ENCODE measurements at places on chromosomes 4 and X. TPM values are rescaled to one million over a fixed set of nuclear protein-coding genes. Genes with fewer than 3 reads are reported as not detected.
A peak's percentile ranks its signal among the peaks of the same experiment; 100 is the strongest.

DNA sequence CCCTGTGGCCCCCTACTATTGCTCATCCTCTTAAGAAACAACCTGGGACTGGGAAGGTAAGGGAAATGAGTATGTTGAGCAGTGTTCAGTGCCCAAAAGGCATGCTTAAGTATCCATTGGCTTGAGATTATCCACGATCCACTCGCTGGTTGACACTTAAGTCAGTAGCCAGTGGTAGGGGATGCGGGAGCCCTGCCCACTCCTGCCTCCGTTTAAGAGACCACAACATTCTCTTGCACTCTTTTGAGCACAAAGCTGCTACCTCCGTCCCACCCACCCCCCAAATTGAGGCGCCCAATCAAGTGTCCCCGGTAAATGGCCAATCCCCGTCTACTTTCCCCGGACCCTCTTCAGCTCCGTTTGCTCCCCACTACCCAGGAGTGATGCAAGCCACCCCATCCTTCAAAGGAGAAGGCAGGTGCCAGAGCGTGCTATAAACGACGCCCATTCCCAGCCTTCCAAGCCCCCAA, 25.0 kb downstream of the UTP14A start:
- H3K4me3 ChIP-seq = peak overlapping the region; percentile 79
- peak overlapping the region; percentile 84 for H3K27ac ChIP-seq
- no peaks in the 10 kb centered on the region for H3K27me3 ChIP-seq
- no peaks in the 10 kb centered on the region for H3K36me3 ChIP-seq
- no peaks in the 10 kb centered on the region for H3K4me1 ChIP-seq

- peaks cover 42% of the 10 kb centered on the region for H3K4me1 ChIP-seq
- H3K36me3 ChIP-seq = no peaks in the 10 kb centered on the region
- H3K27me3 ChIP-seq = no peaks in the 10 kb centered on the region
- DNase-seq = no peak
- peak overlapping the region; percentile 51 for H3K27ac ChIP-seq
- H3K4me3 ChIP-seq = no peak overlapping the region
Observed at GRCh38 chr4:26931451-26931850, 70.8 kb downstream of the STIM2 start.

DNA sequence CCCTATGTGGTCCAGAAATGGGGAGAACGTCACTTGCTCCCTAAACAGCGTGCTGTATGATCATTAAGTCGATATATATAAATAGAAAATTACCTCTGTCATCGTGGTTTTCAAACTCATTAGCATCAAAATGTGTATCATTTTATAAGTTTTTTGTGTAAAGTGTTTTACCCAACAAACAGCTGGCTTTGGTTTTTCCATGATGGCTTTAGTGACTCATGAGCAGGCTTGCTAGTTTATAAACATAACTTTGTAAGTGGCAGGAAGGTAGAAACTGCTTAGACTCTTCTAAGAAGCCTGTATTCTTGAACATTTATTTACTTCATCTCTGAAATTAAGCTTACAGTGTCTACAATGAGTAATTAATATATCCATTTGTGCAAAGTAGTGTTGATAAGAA, 108.4 kb upstream of the DIPK2B start:
- H3K4me1 ChIP-seq = no peaks in the 10 kb centered on the region
- no peak for DNase-seq
- no peak overlapping the region for H3K27ac ChIP-seq

GRCh38 chr4:83561381-83561780, 25.5 kb downstream of the GPAT3 start:
- no peak overlapping the region for H3K27ac ChIP-seq
- no peaks in the 10 kb centered on the region for H3K36me3 ChIP-seq
- H3K27me3 ChIP-seq = peaks cover 5% of the 10 kb centered on the region
- no peaks in the 10 kb centered on the region for H3K4me1 ChIP-seq

- H3K27me3 ChIP-seq = no peaks in the 10 kb centered on the region
- H3K4me1 ChIP-seq = peaks cover 8% of the 10 kb centered on the region
- DNase-seq = peak; percentile 5
- H3K36me3 ChIP-seq = peaks cover 12% of the 10 kb centered on the region
- no peak overlapping the region for H3K4me3 ChIP-seq
Observed at GRCh38 chr4:40152637-40153036, 44.2 kb upstream of the RHOH start.

DNA sequence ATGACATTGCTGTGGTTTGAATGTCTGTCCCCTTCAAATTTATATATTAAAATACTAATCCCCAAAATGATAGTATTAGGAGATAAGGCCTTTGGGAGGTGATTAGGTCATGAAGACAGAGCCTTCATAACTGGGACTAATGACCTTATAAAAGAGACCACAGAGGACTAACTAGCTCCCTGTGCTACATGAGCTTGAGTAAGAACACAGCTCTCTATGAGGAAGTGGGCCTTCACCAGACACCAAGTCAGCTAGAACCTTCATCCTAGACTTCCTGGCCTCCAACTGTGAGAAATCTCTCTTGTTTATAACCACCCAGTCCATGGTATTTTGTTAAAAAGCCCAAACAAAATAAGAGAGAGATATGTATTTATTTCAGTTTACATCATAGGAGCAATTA, 242.2 kb upstream of the CTSO start:
- peaks cover 3% of the 10 kb centered on the region for H3K27me3 ChIP-seq
- H3K36me3 ChIP-seq = no peaks in the 10 kb centered on the region
- H3K4me1 ChIP-seq = no peaks in the 10 kb centered on the region
- H3K4me3 ChIP-seq = no peak overlapping the region
- H3K27ac ChIP-seq = no peak overlapping the region

DNA sequence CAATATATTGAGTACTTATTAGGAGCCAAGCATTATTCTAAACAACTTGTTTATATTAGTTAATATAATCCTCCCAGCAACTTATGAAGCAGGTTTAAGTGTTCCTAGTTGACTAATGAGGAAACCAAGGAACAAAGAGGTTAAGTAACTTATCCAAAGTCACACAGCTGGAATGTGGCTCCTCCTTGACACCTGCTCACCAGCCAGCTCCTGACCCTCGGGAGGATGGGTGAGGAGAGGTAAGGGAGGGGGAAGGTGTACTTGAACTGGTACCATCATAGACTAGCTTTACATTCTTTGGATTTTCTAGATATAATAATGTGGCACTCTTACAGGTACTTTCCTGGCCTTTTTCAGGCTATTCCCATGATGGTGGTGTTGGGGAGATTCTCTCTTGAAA, 50.7 kb downstream of the ARHGEF38 start:
- H3K4me3 ChIP-seq = no peak overlapping the region
- no peak overlapping the region for H3K27ac ChIP-seq
- no peaks in the 10 kb centered on the region for H3K27me3 ChIP-seq
- no peaks in the 10 kb centered on the region for H3K36me3 ChIP-seq
- no peak for DNase-seq
- no peaks in the 10 kb centered on the region for H3K4me1 ChIP-seq

- no peaks in the 10 kb centered on the region for H3K4me1 ChIP-seq
- no peak for DNase-seq
- H3K27me3 ChIP-seq = no peaks in the 10 kb centered on the region
- no peaks in the 10 kb centered on the region for H3K36me3 ChIP-seq
- H3K4me3 ChIP-seq = no peak overlapping the region
- H3K27ac ChIP-seq = no peak overlapping the region
Observed at GRCh38 chr4:96108146-96108545, 268.3 kb downstream of the PDHA2 start.

GRCh38 chrX:52995987-52996331, 37.6 kb upstream of the FAM156A start:
- H3K27ac ChIP-seq = peak overlapping the region; percentile 99
- peaks cover 18% of the 10 kb centered on the region for H3K4me1 ChIP-seq
- no peak for DNase-seq
- no peaks in the 10 kb centered on the region for H3K36me3 ChIP-seq

DNA sequence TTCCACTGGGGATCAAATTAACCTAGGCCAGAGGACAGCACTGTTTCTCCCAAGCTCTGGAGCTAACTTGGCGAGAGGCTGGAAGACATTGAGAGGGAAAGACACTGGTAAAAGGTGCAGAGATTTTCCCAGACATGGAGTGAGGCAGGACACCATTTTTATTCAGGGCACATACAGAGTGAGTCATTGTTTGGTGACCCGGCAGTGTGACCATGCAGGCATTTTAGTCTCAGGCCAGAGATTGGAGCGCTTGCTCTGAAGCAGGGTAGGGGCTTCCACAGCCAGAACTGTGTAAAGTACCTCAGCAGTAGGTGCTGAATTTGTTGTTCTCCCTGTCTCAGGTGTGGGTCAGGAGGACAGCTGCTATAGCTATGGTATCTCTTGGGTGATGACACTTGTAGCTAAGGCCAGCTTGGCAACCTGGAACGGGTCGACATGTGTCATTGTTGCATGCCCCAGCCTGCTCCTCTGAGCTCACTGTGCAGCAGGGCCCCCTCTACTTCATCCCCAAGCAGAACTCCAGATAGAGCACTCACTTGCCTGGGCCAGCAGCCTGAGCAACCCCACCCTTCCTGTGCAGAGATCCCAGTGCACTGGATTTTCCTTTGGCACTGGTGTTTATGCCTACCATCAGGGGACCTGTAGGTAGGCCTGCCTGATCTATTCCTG, 79.8 kb upstream of the ATP8A1 start:
- H3K36me3 ChIP-seq = peaks cover 3% of the 10 kb centered on the region
- no peak overlapping the region for H3K4me3 ChIP-seq
- no peak for DNase-seq
- H3K27ac ChIP-seq = no peak overlapping the region
- peaks cover 4% of the 10 kb centered on the region for H3K27me3 ChIP-seq

GRCh38 chr4:75654905-75655304, 18.3 kb downstream of the G3BP2 start:
- H3K4me3 ChIP-seq = no peak overlapping the region
- peaks cover 12% of the 10 kb centered on the region for H3K4me1 ChIP-seq
- H3K27me3 ChIP-seq = peaks cover 2% of the 10 kb centered on the region
- H3K36me3 ChIP-seq = peaks cover 27% of the 10 kb centered on the region
- H3K27ac ChIP-seq = peak overlapping the region; percentile 38
- no peak for DNase-seq

- H3K27me3 ChIP-seq = no peaks in the 10 kb centered on the region
- no peak for DNase-seq
- H3K4me3 ChIP-seq = no peak overlapping the region
- H3K27ac ChIP-seq = no peak overlapping the region
- no peaks in the 10 kb centered on the region for H3K4me1 ChIP-seq
- H3K36me3 ChIP-seq = no peaks in the 10 kb centered on the region
Observed at GRCh38 chr4:188596021-188596420, 456.8 kb downstream of the TRIML1 start.

- no peaks in the 10 kb centered on the region for H3K36me3 ChIP-seq
- H3K4me3 ChIP-seq = no peak overlapping the region
- H3K4me1 ChIP-seq = no peaks in the 10 kb centered on the region
Observed at GRCh38 chr4:76515975-76516843, 81.2 kb downstream of the SHROOM3 start.

- no peak for DNase-seq
- H3K27me3 ChIP-seq = no peaks in the 10 kb centered on the region
- H3K36me3 ChIP-seq = no peaks in the 10 kb centered on the region
Observed at GRCh38 chr4:19260346-19260745, 991.4 kb upstream of the SLIT2 start.

DNA sequence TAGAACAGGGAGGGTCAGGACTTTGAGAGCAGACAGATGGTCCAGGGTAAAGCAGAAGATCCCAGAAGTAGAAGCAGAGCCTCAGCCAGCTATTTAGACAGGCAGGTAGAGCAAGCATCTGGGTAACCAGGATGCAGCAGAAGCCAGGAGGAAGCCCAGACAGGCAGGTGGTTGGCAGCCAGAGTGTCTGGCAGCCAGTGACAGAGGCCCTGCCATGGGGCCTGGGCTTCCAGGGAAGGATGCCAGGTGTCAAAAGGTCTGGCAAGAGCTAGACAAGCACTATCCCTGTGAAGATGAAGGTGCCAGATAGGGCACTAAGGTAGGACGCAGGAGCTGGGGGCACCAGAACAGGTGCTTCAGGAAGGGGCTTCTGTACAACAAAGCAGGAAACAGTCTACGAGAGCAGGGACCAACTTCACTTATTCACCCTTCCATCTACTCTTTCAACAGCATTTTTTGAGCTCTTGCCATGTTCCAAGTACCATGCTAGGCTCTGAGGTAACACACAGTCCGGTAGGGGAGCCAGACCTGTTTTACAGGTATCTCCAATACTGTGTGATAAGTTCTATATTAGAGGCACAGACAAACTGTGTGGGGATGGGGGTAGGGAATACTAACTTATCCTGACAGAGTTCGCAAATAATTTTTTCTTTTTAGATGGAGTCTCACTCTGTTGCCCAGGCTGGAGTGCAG, 38.1 kb upstream of the GJB1 start:
- peaks cover 7% of the 10 kb centered on the region for H3K27me3 ChIP-seq
- H3K4me3 ChIP-seq = no peak overlapping the region
- H3K4me1 ChIP-seq = peaks cover 11% of the 10 kb centered on the region
- no peak overlapping the region for H3K27ac ChIP-seq

GRCh38 chr4:123398853-123399626, 2.4 kb downstream of the SPRY1 start:
- H3K36me3 ChIP-seq = no peaks in the 10 kb centered on the region
- peaks cover 23% of the 10 kb centered on the region for H3K27me3 ChIP-seq
- peak; percentile 59 for DNase-seq
- peak overlapping the region; percentile 91 for H3K27ac ChIP-seq

DNA sequence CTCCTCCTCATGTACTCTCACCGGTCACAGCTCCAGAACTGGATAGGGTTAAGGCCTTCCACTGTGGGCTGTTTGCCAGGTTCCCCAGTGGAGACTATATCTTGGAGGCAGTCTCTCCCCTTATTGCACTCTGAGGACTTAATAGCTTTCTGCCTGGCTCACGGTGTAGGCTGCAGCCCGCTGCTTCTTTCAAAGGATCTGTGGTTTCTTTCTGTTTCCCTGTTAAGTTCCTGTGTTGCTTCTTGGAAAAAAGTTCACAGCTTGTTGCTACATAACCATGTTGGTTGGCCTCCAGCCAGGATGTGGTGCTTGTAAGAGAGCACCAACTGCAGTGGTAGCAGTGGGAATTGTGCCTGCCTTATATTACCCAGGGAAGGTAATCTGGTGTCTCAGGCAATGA, 24.9 kb upstream of the ZDHHC15 start:
- peaks cover 5% of the 10 kb centered on the region for H3K4me1 ChIP-seq
- H3K4me3 ChIP-seq = no peak overlapping the region
- peaks cover 4% of the 10 kb centered on the region for H3K27me3 ChIP-seq
- DNase-seq = no peak
- no peak overlapping the region for H3K27ac ChIP-seq

FAM9A gene
- polyA plus RNA-seq = not detected

BMPR1B gene
- not detected for polyA plus RNA-seq

ASB12 gene
- polyA plus RNA-seq = not detected

PAGE3 gene
- not detected for polyA plus RNA-seq

XK gene
- 0.08 TPM for polyA plus RNA-seq

LUZP4 gene
- polyA plus RNA-seq = not detected

ABLIM2 gene
- 0.43 TPM for polyA plus RNA-seq

APELA gene
- polyA plus RNA-seq = not detected

F8A2 gene
- not detected for polyA plus RNA-seq

CT83 gene
- polyA plus RNA-seq = not detected
